ENCODE measurements at places on chromosomes 6 and 20. TPM values are rescaled to one million over a fixed set of nuclear protein-coding genes. Genes with fewer than 3 reads are reported as not detected.

GRCh38 chr6:21844120-21844917 is 250.8 kb downstream of the SOX4 start:
- H3K4me1 ChIP-seq: no peaks in the 10 kb centered on the region
- no peak for DNase-seq
- H3K36me3 ChIP-seq: no peaks in the 10 kb centered on the region

GRCh38 chr20:58818586-58819285 is 32.0 kb downstream of the GNAS-AS1 start:
- no peaks in the 10 kb centered on the region for H3K4me1 ChIP-seq
- H3K27ac ChIP-seq: no peak overlapping the region
- H3K27me3 ChIP-seq: no peaks in the 10 kb centered on the region
- no peak for DNase-seq
- no peak overlapping the region for H3K4me3 ChIP-seq
- no peaks in the 10 kb centered on the region for H3K36me3 ChIP-seq

Gene KIF13A
- total RNA-seq: 60.4 TPM

GRCh38 chr20:62030834-62031434 is 34.7 kb downstream of the TAF4 start:
- no peaks in the 10 kb centered on the region for H3K4me1 ChIP-seq
- no peaks in the 10 kb centered on the region for H3K27me3 ChIP-seq
- no peak overlapping the region for H3K27ac ChIP-seq
- H3K36me3 ChIP-seq: no peaks in the 10 kb centered on the region
- no peak for DNase-seq

DNA sequence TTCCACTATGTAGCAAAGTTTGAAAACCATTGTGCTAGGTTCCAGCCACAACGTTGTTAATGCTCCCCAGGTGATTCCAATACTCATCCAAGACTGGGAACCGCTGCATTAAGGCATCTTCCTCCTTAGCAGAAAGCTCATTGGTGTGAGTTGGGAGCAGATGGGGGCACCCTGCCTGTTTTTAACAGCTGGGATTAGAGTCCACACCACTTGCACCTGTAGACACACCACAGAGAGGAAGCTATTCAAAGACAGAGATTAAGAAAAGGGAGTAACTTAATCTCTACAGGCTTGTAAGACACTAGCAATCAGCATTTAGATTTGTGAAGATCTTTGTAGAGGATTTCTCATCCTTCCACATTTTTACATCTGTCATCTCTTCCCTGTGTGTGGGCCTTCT is 333.9 kb upstream of the SOX4 start:
- H3K4me3 ChIP-seq: no peak overlapping the region
- H3K27me3 ChIP-seq: no peaks in the 10 kb centered on the region
- H3K4me1 ChIP-seq: no peaks in the 10 kb centered on the region
- DNase-seq: no peak

GRCh38 chr6:163741743-163742363 is 327.3 kb downstream of the QKI start:
- H3K27me3 ChIP-seq: no peaks in the 10 kb centered on the region
- no peak for DNase-seq
- no peaks in the 10 kb centered on the region for H3K36me3 ChIP-seq

DNA sequence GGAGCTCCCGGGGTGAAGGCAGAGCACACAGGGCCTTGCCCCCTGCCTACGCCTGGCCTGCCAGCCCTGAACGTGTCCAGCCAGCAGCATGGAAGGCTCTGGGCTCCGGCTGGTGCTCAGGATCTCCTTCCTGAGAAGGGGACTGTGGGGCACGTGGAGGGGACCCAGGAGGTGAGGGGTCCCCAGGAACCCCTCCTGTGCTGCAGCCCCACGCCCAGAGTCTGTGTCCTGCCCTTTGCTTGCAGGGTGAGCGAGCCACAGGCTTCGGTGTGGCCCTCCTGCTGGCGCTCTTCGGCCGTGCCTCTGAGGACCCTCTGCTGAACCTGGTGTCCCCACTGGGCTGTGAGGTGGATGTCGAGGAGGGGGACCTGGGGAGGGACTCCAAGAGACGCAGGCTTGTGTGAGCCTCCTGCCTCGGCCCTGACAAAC is 22.3 kb downstream of the NPEPL1 start:
- H3K4me3 ChIP-seq: no peak overlapping the region
- no peak overlapping the region for H3K27ac ChIP-seq
- H3K36me3 ChIP-seq: no peaks in the 10 kb centered on the region
- no peaks in the 10 kb centered on the region for H3K27me3 ChIP-seq
- DNase-seq: peak; percentile 39
- no peaks in the 10 kb centered on the region for H3K4me1 ChIP-seq

DNA sequence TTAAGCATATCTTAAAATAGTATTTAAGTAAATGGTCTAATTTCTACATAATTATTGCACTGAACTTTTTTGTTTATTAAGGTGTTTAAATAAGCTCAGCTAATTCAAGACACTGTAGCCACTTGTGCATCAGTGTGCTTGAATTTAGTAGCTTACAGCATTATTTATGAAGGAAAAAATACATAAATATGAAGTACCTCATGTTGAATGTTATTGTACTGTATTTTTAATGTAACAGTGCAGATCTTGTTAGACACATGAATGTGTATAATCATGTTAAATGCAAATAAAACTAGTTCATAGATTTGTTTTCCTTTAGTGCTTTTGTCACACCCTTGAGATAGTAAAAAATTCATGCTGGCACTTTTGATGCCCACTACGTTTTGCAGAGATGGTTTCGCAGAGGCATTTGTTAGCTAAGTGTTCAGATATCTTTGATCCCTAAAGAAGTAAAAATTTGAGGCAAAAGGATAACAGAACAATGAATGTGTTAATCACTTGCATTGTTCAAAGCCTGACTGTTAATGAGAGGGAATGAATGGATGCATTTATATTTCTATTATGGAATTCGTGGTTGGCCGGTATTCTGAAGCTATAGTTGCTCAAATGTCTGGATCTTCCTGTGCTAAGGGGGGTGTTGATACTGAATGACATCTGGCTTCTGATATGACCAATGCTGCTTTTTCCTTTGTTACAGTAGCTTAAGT is 8.8 kb downstream of the BTBD3 start:
- no peak overlapping the region for H3K27ac ChIP-seq
- no peak for DNase-seq
- no peaks in the 10 kb centered on the region for H3K27me3 ChIP-seq
- H3K4me3 ChIP-seq: no peak overlapping the region
- no peaks in the 10 kb centered on the region for H3K4me1 ChIP-seq

DNA sequence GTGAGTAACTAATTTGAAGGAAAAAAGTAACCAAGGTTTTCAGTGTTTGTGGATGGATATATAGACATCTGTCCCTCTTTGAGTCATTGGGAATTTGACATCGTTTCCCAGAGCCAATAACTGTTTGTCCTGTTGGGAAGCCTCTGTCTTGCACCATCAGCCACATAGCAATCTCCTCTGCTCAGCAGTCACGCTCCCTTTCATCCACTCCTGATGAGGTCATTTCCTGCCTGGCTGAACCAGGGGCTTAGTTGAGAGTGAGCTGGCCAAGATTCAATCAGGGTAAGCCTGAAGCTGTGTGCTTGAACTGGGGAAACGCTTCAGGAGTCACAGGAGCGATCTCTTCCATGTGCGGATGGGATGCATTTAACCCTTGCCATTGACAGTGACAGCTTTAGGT is 121.5 kb upstream of the FOXQ1 start:
- DNase-seq: no peak
- H3K36me3 ChIP-seq: no peaks in the 10 kb centered on the region
- no peaks in the 10 kb centered on the region for H3K4me1 ChIP-seq
- no peaks in the 10 kb centered on the region for H3K27me3 ChIP-seq
- no peak overlapping the region for H3K4me3 ChIP-seq

Gene KCNK17
- total RNA-seq: 3.2 TPM

Gene ECT2L
- total RNA-seq: 0.15 TPM

- H3K4me3 ChIP-seq: no peak overlapping the region
- no peaks in the 10 kb centered on the region for H3K27me3 ChIP-seq
- no peak for DNase-seq
- H3K27ac ChIP-seq: no peak overlapping the region
- H3K36me3 ChIP-seq: no peaks in the 10 kb centered on the region
- H3K4me1 ChIP-seq: no peaks in the 10 kb centered on the region
These were observed 50.9 kb upstream of the TNFAIP3 start for GRCh38 chr6:137816133-137816579.

DNA sequence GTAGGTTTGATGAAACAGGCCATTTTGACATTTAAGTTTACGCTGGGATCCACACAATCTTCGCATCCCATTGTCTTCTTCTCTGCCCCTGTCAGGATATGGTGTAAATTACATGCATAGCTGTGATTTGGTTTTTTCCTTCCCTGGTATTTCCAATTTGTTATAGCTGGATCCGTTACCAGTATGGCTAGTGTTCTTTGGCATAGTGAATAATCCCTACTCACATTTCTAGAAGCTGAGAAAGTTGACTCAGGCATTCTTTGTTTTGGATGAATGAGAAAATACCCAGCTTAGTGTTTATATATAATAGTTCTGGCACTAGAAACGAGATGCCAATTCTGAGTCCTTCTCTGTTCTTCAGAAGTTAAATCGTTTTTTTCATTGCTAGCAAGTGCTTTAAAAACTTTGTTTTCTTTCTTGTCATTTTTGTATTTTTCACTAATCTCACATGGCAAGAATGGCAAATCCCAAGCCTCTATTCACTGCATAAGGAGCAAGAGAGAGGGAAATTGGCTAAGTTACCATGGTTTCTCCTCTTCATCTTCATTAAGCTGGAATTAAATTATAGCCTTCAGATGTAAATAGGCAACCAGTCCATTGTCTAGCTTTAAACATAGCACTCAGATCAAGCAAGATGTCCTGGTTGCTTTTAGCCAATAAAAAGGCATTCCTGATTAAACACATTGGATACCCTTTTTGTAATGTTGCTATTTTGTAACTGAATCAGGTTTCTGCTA is 91.9 kb upstream of the LAMP5 start:
- no peak overlapping the region for H3K27ac ChIP-seq
- no peak overlapping the region for H3K4me3 ChIP-seq
- H3K36me3 ChIP-seq: no peaks in the 10 kb centered on the region
- DNase-seq: no peak

DNA sequence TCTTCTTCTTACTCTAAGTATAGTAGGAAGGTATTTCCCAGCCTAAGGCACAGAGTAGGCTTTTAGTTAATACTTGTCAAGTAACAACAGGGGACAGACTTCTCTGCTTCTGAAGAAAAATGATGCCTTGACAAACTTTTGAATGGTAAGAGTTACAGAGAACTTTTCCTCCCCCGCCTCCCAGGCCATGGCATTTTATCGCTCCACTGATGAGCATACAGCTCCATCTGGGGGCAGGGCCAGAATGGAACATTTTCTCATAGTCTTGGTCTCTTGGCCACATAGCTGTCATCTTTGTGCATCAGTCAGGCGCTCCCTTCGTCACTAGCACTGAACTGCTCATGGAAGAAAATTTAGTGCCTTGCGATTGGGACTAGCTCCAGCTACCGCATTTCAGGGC is 1066.8 kb upstream of the CITED2 start:
- H3K27me3 ChIP-seq: no peaks in the 10 kb centered on the region
- no peaks in the 10 kb centered on the region for H3K36me3 ChIP-seq
- no peak overlapping the region for H3K4me3 ChIP-seq

- H3K27me3 ChIP-seq: no peaks in the 10 kb centered on the region
- no peak overlapping the region for H3K4me3 ChIP-seq
- H3K27ac ChIP-seq: peak overlapping the region; percentile 90
These were observed 64.1 kb downstream of the FAM50B start for GRCh38 chr6:3913077-3913957.

Gene OLIG3
- not detected for total RNA-seq

DNA sequence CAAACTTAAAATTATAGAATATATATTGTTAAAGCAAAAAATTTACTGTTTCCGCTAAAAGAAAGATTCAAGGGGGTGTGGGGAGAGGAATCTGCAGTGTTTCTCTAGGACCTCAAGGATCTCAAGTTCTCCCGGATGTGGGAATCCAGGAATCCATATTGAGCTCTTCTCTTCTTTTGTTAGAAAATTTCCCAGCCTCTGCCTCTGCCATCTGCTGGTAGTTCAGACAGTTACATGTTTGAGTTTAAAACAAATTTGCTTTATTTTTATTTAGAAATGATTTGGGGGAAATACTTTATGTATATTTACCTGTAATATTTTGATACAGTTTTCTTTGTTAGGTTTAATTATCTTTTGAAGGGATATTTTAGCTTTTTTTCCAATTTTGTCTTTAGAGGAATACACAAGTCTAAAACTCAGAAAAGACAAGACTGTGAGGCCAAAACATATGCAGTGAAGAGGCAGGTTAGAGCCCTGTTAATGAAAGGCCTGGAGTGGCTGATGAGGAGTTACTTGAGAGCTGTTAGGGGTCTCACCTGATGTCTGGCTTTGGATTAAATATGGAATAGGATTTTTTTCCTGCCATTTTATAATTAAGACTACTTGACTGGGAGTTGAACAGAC is 268.8 kb downstream of the ARID1B start:
- H3K27me3 ChIP-seq: no peaks in the 10 kb centered on the region
- no peaks in the 10 kb centered on the region for H3K4me1 ChIP-seq
- H3K4me3 ChIP-seq: no peak overlapping the region
- no peak for DNase-seq
- H3K27ac ChIP-seq: no peak overlapping the region
- H3K36me3 ChIP-seq: no peaks in the 10 kb centered on the region

DNA sequence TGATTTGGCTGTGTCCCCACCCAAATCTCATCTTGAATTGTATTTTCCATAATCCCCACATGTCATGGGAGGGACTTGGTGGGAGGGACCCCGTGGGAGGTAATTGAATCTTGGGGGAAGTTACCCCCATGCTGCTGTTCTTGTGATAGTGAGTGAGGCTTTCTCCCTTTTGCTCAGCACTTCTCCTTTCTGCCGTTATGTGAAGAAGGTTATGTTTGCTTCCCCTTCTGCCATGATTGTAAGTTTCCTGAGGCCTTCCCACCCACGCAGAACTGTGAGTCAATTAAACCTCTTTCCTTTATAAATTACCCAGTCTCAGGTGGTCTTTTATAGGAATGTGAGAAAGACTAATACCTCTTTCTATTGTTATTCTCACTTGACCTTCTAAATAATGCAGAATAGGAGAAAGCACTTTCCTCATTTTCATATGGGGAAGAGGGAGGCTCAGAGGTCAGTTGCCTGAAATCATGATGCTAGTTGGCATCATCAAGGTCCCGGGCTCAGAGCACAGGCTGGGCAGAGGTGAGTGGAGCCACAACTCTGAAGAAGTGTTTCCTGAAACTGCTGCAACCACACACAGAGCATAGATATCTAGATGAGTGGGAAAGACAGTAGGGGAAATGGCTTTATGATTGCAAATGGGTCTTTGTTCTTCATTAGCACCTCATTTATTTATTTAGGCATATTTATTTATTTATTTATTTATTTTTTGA is 191.0 kb downstream of the QKI start:
- H3K27me3 ChIP-seq: no peaks in the 10 kb centered on the region
- H3K4me1 ChIP-seq: no peaks in the 10 kb centered on the region
- H3K4me3 ChIP-seq: no peak overlapping the region
- H3K36me3 ChIP-seq: no peaks in the 10 kb centered on the region
- no peak overlapping the region for H3K27ac ChIP-seq

- no peak for DNase-seq
- H3K27ac ChIP-seq: no peak overlapping the region
- H3K36me3 ChIP-seq: no peaks in the 10 kb centered on the region
- no peak overlapping the region for H3K4me3 ChIP-seq
- no peaks in the 10 kb centered on the region for H3K27me3 ChIP-seq
These were observed 27.8 kb upstream of the RNF144B start for GRCh38 chr6:18359237-18359885.

- H3K27ac ChIP-seq: no peak overlapping the region
- no peak overlapping the region for H3K4me3 ChIP-seq
- H3K36me3 ChIP-seq: no peaks in the 10 kb centered on the region
- no peak for DNase-seq
- H3K27me3 ChIP-seq: no peaks in the 10 kb centered on the region
- H3K4me1 ChIP-seq: no peaks in the 10 kb centered on the region
These were observed 310.7 kb downstream of the CD83 start for GRCh38 chr6:14428269-14428668.

Gene TRIM31
- total RNA-seq: not detected

- H3K27me3 ChIP-seq: no peaks in the 10 kb centered on the region
- peak; percentile 47 for DNase-seq
- H3K4me1 ChIP-seq: no peaks in the 10 kb centered on the region
- no peak overlapping the region for H3K4me3 ChIP-seq
- H3K36me3 ChIP-seq: no peaks in the 10 kb centered on the region
These were observed 132.8 kb downstream of the CDK19 start for GRCh38 chr6:110682460-110682853.

All from breast epithelium (tissue), 4 donors.